ENCODE measurements at places on chromosomes 12 and 14. TPM values are rescaled to one million over a fixed set of nuclear protein-coding genes. Genes with fewer than 3 reads are reported as not detected.

Gene CCDC38
- not detected for total RNA-seq

- no peak for DNase-seq
Measured at GRCh38 chr14:35687335-35687939, 121.7 kb downstream of the RALGAPA1 start.

Gene VRK1
- total RNA-seq, result 13.1 TPM

DNA sequence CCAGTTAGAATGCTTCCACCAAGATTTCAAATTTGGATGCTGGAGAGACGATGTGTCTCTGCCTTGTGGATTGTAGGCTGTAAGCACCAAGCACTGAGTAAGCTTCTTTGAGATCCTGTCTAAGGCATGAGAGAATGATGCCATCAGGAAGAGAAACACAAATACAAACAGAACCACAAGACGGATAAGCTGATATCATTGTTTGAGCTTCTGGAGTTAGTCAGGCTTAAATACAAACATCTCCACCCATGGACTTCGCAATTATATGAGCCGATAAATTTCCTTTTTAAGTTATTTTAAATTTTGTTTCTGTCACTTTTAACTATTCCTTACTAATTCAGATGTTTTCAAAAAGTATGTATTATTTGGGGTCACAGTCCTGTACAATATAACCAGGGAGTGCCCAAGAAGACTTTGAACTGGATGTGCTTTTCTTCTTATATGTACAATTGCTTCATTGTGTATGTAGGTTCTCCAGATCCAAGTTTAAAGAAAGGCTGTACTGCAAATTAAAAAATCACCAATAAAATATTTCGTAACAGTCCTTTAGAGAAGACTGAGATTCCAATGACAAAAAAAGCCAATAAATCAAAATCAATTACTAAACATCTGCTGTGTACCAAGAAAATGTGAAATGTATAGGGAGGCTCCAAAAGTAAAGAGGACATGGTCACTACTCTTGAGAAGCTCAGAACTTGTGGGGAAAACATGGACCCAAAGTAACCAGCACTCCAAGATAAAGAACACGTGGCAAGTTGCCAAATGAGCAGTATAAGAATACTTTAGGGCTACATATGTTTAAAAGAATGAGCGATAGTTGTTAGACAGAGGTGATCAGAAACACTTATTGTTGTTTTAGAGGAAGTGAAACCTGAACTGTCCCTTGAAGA, 274.1 kb downstream of the ADAMTS20 start:
- no peak for DNase-seq

GRCh38 chr12:104886418-104887401, 71.4 kb downstream of the SLC41A2 start:
- no peak for DNase-seq

DNA sequence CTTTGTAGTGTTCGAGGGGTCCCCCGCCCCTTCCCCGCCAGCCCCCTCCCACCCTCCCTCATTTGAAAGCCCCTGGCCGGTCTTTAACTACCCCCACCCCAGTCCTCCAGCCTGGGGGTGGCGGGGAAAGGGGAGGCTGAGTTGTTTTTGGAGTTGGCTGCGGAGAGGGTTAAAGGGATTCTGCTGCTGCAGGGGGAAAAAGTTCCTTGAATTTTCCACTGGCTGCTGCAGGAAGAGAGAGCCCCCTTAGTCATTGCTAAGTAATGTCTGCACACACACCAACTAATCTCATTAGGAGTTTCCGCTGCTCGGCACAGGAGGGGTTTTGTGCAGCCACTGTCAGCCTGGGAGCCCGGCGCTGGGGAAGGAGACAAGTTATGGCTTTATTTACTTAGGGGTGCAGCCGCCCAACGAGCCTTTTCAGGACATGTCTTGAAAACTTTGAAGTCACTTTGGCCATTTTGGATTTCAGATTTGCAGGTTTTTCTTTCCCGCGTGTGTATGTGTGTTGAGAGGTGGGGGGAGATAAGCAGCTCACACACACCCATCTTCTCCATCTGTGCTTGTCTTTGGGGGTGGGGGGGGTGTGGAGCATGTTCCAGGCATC, 1.8 kb downstream of the ELK3 start:
- DNase-seq, result no peak

DNA sequence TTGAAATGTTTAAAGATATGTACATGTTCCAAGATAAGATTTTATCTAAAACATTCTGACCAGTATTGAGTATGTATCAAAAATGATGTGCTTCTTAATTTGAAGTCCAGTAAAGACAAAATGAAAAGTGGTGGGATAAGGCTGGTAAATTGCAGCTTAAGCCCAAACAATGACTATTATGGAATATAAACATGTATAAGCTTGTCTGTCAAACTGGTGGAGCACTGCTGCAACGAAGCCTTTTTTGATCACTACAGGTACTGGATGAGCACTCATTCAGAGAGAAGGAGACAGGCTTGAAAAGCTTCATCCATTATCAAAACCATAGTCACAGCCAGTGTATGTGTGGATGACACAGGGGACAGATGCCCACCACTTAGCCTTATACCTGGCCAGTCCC, 138.4 kb downstream of the ATP23 start:
- DNase-seq, result no peak

GRCh38 chr12:12736759-12737676, 19.9 kb downstream of the CDKN1B start:
- no peak for DNase-seq

Gene REP15
- total RNA-seq, result 3.3 TPM

Gene PARP2
- 17.9 TPM for total RNA-seq

GRCh38 chr14:101360054-101360911, 201.0 kb upstream of the DIO3 start:
- peak; percentile 19 for DNase-seq

DNA sequence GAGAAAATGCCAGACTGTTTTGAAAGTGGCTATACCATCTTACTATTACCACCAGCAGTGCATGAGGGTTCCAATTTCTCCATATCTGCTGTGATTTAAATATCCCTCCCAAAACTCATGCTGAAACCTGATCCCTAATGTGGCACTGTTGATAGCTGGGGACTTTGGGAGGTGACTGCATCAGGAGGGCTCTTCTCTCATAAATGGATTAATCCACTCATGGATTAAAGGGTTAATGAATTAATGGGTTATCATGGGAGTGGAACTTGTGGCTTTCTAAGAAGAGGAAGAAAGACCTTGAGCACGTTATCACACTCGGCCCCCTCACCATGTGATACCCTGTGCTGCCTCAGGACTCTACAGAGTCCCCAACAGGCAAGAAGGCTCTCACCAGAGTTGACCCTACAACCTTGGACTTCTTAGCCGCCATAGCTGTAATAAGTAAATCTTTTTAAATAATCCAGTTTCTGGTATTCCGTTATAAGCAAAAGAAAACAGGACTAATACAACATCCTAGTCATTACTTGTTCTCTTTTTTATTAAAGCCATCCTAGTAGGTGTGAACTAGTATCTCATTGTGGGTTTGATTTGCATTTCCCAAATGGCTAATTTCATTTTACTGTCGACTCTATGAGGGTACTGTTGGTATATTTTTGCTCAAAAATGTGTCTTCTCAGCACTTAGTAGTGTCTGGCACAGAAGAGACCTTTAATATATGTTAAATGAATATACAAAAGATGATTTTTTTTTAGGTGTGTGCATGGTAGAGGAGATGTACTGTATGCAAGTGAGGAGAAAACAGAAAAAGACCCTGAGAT, 14.3 kb downstream of the PPP1R12A start:
- DNase-seq, result no peak

Gene NANOG
- 0.15 TPM for total RNA-seq

All from breast epithelium (tissue), 4 donors.